ENCODE measurements at places on chromosomes 16 and 17.
A peak's percentile ranks its signal among the peaks of the same experiment; 100 is the strongest.

GRCh38 chr16:78619811-78620210 is 520.4 kb downstream of the WWOX start:
- no peak for DNase-seq

DNA sequence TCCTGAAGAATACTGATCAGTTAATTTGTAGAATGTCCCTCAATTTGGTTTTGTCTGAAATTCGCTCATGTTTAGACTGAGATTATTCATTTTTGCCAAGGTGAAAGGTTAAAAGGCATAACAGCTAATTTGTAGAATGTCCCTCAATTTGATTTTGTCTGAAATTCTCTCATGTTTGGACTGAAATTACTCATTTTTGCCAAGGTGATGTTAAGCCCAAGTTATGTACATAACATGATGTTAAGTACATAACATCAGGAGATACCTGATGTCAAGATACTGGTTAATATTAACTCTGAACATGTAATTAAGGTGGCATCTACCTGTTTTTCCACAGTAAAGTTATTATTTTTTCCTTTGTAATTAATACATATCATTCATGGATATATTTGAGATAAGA is 243.4 kb upstream of the PMFBP1 start:
- DNase-seq, result no peak

DNA sequence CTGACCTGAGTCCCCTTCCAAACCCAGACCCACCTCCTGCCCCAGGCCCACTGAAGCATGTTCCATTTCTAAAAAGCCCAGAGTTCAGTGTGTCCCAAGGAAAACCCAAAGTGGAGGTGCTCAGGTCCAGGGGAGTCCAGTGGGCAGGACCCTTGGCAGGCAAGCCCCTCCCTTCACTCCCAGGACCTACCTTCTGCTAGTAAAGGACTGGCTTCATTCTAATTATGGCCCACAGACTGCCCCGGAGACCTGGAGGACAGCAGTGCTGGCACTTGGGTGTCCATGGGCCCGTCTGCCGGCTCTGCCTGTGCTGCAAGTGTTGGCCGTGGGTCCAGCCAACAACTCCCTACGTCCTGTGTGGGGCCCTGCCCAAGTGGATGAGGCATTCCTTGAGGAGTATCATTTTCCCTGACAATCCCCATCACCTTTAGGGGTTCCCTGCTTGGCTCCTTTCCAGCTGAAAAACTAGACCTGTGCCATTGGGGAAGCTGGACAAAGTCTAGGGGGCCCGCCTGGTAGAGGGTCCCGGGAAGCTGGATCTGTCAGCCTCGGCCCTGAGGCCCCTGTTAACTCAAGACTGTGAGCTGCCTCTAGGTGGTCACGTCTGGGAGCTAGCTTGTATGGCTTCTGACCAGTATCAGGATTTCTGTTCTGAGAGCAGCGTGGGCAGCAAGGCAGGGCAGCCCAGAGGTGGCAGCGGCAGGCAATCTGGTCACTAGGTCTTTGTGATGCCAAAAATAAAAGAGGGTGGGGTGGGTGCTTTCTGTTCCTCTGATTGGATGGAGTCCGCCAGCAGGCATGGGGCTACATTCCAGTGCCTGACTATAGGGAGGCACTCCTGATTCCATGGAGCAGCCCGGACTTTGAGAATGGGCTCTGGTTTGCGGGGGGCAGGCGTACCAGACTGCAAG is 8.2 kb downstream of the CBX2 start:
- DNase-seq, result no peak

DNA sequence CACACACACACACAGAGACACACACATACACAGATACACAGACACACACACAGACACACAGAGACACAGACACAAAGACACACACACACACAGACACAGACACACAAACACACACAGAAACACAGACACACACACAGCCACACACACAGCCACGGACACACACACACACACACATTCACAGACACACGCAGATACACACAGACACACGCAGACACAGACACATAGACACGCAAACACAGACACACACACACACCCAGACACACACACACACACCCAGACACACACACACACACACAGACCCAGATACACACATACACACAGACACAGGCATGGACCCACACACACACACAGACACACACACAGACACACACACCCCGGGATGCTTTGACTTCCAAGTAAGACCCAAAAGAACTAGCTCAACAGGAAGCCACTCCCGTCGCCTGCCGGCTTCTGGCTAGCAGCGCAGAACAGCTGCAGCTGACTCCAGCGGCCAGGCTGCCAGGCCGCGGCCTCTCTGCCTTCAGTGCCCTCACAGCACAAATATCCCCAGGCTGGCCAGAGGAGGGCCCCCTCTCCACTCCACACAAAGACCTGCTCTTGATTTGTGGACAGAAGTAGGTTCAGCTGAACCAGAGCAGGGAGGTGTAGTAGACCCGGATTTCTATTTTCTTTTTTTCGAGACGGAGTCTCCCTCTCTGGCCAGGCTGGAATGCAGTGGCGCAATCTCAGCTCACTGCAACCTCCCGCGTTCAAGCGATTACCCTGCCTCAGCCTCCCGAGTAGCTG is 6.0 kb upstream of the CHRNE start:
- DNase-seq, result peak; percentile 58

- no peak for DNase-seq
Measured at GRCh38 chr17:8186446-8186786, 3.6 kb downstream of the BORCS6 start.

- no peak for DNase-seq
Measured at GRCh38 chr17:21036361-21036881, 6.4 kb downstream of the USP22 start.

DNA sequence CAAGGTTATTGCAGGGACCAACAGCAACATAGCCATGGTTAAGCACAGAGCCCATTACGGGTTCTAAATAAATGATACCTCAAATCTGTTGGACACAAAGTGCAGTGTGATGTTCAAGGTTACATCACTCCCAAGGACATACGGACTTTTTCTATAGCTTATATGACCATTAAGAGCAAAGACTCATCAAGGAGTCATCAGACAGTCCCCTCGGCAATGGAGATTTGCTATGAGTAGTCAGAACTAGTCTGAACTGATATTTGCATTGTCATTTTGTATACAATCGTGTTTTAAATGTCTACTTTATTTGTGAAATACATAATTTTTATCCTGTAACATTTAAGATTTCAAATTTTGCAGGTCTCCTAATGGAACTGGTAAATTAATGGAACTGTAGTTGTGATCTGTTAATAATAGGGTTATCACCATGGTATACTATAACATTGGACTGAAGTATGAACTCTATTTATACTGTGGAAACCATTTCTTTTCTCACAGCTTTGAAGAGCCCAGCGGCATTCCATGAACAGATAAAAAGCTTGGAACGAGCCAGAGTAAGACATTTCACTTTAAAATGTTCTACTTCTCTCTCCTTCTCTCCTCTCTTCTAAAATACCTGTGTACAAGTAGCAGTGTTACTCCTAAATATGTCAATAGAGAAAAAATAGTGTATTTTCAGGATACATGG is 140.9 kb downstream of the MRTFB start:
- DNase-seq, result no peak

DNA sequence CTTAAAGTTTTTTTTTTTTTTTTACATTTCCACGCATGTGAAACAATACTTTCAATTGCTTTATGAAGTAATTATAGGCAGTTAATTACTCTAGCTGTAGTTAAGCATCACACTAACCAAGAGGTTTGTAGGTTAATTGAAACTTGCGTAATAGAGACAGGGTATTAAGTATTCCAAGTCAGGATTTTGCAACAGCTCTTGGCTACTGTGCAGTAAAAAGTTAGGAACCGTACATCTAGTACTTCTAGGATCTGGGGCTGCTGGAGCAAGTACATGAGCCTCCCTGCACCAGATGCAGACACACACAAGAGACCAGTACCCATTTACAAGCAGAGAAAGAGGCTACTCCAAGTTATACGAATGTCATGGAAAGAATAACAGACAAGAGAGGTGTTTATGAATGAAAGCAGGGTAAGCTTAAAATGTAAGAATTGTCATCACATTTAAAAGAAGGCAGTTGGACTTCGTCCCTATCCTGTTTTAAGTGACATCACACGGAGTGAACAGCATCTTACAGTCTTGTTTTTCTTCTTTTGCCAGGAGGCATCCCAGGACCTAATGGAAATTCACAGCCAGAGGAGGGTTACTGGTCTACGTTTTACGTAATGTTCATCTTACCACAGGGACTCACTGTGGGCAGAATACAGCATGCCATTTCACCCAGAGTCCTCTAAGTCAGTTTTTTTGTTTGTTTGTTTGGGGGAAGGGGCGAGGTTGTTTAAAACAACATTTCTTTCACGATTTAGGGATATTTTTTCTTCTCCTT is 379.6 kb upstream of the PSMD7 start:
- DNase-seq, result no peak

GRCh38 chr17:46901291-46901690 is 21.7 kb upstream of the GOSR2 start:
- DNase-seq, result no peak

- DNase-seq, result no peak
Measured at GRCh38 chr17:48048384-48049126, 396 bp downstream of the NFE2L1 start.

DNA sequence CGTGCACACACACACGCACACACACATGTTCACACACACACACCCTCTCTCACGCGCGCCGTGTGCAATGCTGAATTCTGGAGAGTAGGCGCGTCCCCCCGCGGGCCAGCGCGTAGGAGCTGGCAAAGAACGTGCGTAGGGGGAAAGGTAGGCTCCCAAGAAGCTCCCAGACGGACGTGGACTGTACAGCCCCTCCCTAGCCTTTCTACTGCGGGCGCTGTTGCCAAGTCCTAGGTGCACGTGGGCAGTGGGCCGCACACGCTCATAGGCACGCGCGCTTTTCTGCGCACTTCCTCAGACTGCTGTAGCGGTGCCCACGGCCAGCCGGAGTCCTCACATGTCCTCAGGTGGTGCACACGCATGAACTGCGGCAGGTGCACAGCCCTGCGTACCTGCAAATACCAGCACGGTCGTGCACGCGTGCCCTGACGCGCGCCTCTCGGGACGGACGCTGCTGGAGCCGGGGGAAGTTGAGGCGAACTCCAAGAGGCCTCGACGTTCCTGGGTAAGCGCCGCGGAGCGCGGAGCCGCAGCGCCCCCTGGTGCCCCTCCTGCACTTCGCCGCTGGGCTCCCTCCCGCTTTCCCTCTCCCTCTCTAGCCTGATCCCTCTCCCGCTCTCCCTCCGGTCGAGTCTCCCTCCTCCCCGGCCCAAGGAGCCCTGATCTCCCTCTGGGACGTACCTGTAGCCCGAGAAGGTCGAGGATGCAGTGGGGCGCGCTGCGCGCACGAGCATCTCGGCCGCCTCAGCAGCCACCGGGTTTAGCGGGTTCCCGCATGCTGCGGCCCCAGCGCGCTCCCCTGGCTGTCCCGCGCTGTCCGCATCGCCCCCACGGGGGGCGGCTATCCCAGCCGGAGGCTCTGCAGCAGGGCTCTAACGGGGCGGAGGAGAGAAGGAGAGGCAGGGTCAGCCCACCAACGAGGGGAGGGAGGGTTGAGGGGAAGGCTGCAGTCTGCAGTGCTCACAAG is 749 bp downstream of the GRIN2A start:
- DNase-seq, result no peak

- DNase-seq, result no peak
Measured at GRCh38 chr17:65515959-65516948, 45.2 kb downstream of the AXIN2 start.

DNA sequence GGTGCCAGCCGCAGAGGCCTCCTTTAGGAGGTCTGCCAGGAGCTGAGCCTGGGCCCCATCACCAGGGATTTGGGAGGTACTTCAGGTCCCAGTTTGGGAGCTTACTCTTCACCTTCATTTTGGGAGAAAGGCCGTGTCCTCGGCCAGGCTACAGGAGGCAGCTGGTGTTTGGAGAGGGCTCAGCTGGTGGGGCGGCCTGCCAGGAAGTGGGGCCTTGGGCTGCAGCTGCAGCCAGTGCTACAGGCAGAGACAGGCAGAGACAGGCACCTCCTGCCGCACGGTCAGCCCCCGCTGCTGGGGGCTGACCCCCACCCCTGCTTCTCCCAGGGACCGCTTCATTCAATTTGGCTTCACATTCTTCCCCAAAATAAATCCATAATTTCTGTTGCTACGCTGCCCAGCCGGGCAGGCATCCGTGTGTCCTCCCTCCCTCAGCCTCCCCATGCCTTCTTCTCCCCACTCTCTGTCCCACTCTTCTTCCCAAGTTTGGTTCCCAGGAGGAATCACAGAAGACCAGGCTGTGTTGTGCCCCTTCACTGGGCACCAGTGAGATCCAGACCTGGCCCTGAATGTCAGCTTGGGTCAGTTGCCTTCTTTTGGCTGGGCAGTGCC is 6.1 kb downstream of the TMEM235 start:
- no peak for DNase-seq

- no peak for DNase-seq
Measured at GRCh38 chr17:68954146-68954896, 871 bp downstream of the ABCA8 start.

- no peak for DNase-seq
Measured at GRCh38 chr16:67163999-67164558, 466 bp upstream of the HSF4 start.

DNA sequence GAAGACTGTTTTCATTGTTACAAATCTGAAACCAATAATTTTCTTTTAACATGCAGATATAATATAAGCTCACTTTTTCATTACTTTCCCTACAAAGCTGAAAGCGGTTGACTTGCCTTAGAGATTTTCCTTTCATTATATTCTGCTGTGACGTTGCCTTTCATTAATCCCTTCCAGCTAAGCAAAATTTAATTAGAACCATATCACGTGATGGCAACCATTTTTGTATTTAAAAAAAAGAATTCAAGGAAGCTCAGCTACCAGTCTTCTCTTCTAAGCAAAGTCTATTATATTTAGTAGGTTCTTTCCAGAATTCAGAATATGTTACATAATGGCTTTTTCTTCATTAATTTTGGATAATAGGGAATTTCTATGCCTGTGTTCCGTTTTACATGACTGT is 186.5 kb downstream of the PRKCA start:
- no peak for DNase-seq

GRCh38 chr16:89475144-89475543 is 15.2 kb downstream of the ANKRD11 start:
- DNase-seq, result no peak

DNA sequence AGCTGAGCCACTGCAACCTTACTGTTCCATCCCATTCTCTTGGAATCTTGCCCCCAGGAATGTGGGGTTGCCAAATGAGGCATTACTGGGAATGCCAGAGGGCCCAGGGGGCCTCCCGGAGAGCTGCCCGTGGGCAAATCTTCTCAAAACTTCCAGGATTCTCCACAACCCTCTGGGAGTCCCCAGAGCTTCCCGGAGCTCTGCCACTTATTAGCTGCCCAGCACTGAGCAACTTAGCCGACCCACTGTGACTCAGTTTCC is 306.0 kb downstream of the FOXL1 start:
- DNase-seq, result no peak
